ENCODE measurements at places on chromosomes 5 and 9. TPM values are rescaled to one million over a fixed set of nuclear protein-coding genes. Genes with fewer than 3 reads are reported as not detected.

DNA sequence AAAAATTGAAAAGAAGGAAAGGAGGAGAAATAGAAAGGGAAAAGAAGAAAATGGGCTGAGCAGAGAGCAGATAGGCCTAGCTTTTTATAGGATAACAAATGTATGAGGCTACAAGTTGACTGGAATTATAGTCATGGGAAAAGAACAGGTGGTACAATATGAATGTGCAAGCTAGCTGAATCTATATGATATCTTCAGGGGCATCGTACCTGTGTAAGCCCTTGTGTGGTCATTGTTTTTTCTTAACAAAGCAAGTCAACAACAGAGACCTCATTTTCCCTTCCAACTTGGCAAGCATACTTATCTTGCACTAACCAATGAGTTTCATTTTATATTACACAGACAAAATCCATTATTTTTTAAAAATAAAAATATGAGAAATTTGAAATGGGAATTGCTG is 259.2 kb downstream of the KCTD16 start:
- no peaks in the 10 kb centered on the region for H3K4me1 ChIP-seq
- H3K4me3 ChIP-seq: no peak overlapping the region
- no peak for DNase-seq
- H3K27me3 ChIP-seq: no peaks in the 10 kb centered on the region
- H3K36me3 ChIP-seq: no peaks in the 10 kb centered on the region

GRCh38 chr9:122070728-122071515 is 22.2 kb downstream of the TTLL11 start:
- peaks cover 3% of the 10 kb centered on the region for H3K36me3 ChIP-seq
- no peak for DNase-seq
- no peaks in the 10 kb centered on the region for H3K27me3 ChIP-seq
- H3K4me1 ChIP-seq: peaks cover 7% of the 10 kb centered on the region
- H3K4me3 ChIP-seq: no peak overlapping the region

TGFBI gene
- not detected for total RNA-seq

SAXO1 gene
- 0.07 TPM for total RNA-seq

CFAP77 gene
- total RNA-seq: not detected

DNA sequence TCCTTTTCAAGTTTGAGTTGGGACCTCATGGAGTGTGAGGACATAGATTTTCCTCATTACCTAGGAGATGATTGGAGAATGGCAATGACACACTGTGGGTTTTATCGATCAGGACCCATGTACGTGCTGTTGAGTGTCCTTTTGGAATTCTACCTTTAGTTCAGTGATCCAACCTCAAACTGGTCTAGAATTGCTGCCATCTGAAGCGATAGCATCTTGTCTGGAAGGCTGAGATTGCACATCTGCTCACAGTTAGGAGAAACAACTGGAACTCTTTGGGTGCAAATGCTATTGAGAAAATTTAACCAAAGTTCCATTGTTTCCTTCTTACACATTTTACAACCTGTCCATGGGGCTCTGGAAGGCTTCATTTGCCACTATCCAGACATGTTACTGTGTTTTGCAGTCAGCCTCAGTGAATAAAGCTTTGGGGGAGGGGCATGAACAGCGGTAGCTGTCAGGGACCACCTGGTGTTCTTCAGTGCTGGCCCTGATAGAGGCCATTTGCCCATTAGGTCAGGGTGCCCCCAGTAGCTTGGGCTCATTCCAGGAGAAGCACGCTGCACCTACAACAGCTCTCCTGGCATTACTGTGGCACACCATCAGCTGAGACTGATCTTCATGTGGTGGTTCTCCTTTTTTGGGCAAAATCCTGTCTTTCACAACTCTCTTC is 123.1 kb downstream of the PDE8B start:
- no peaks in the 10 kb centered on the region for H3K36me3 ChIP-seq
- H3K4me3 ChIP-seq: no peak overlapping the region
- H3K4me1 ChIP-seq: peaks cover 14% of the 10 kb centered on the region
- no peak for DNase-seq

GRCh38 chr9:128409978-128410377 is 10.7 kb upstream of the CERCAM start:
- no peak overlapping the region for H3K4me3 ChIP-seq
- no peaks in the 10 kb centered on the region for H3K36me3 ChIP-seq
- no peak overlapping the region for H3K27ac ChIP-seq
- H3K4me1 ChIP-seq: no peaks in the 10 kb centered on the region

- no peaks in the 10 kb centered on the region for H3K27me3 ChIP-seq
- no peak overlapping the region for H3K4me3 ChIP-seq
- H3K27ac ChIP-seq: no peak overlapping the region
- DNase-seq: no peak
- H3K36me3 ChIP-seq: no peaks in the 10 kb centered on the region
- H3K4me1 ChIP-seq: no peaks in the 10 kb centered on the region
Observed at GRCh38 chr5:113985505-113985904, 376.4 kb upstream of the KCNN2 start.

PPP3R2 gene
- not detected for total RNA-seq

GDA gene
- not detected for total RNA-seq

DNA sequence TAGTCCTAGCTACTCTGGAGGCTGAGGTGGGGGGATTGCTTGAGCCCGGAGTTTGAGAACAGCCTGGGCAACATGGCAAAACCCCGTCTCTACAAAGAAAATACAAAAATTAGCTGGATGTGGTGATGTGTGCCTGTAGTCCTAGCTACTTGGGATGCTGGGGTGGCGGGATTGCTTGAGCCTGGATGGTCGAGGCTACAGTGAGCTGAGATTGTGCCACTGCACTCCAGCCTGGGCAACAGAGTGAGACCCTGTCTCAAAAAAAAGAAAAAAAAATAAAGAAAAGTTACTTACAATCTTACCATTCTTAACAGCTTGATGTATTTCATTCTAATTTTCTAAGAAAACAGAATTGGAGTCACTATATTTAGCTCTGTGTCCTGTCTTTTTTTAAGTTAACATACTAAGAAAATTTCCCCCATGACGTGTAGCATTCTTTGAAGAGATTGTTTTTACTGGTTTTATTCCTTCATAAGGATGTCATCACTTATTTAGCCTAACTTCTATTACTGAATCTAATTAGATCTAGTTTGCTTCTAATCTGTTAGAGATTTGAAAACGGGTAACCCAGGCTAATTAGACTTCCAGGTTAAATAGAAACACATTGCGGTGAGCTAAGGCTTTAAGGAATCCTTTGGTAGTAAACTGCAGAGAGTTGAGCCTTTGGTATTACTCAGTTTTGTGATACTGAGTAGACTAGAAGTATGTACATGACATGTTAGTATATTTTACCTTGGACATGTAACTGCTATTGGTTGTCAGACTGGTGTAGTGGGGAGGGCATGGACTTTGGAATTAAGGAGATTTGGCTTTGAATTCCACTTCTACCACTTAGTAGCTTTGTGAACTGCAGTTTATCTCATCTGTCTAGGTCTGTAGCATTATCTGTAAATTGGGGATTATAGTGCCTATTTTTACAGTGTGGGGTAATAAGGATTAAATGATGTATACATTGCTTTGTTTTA is 24.0 kb downstream of the HSPA4 start:
- no peak overlapping the region for H3K4me3 ChIP-seq
- DNase-seq: no peak
- no peaks in the 10 kb centered on the region for H3K27me3 ChIP-seq
- peaks cover 44% of the 10 kb centered on the region for H3K4me1 ChIP-seq
- peak overlapping the region; percentile 20 for H3K27ac ChIP-seq

- H3K27me3 ChIP-seq: peaks cover 2% of the 10 kb centered on the region
- no peak overlapping the region for H3K27ac ChIP-seq
- H3K4me1 ChIP-seq: no peaks in the 10 kb centered on the region
- DNase-seq: no peak
- no peaks in the 10 kb centered on the region for H3K36me3 ChIP-seq
- no peak overlapping the region for H3K4me3 ChIP-seq
Observed at GRCh38 chr9:72324974-72325373, 40.0 kb downstream of the ZFAND5 start.

DNA sequence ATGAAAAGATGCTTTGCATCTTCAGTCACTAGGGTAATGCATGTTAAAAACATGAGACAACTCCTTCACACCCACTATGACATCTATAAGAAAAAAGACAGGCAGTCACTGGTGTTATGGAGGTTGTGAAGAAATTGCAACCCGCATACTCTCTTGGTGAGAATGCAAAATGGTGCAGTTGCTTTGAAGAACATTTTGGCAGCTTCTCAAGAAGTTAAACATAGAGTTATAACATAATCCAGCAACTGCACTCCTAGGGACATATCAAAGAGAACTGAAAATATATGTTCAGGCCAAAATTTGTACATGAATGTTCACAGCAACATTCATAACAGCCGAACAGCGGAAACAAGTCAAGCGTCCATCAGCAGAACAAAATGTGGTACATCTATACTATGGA is 46.3 kb upstream of the TBC1D9B start:
- DNase-seq: no peak
- no peaks in the 10 kb centered on the region for H3K4me1 ChIP-seq
- H3K4me3 ChIP-seq: no peak overlapping the region
- H3K36me3 ChIP-seq: no peaks in the 10 kb centered on the region
- no peaks in the 10 kb centered on the region for H3K27me3 ChIP-seq

DNA sequence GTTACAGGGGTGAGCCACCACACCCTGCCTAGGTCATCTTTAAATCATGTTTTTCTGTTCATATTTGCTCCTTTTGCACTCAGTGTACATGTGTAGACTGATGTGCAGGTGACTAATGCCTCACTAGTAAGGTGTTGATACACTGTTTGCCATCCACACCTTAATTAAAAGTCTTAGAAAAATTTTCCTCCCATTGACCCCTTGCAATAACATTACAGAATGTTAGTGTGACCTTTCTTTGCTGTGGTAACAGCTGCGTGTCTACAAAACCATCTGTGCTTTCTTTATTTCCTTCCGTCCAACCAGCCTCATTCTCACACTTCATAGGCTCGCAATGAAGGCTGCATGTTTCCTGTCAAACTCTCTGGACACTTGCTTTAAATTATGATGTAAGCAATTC is 6.6 kb upstream of the CEMIP2 start:
- H3K27me3 ChIP-seq: no peaks in the 10 kb centered on the region
- no peaks in the 10 kb centered on the region for H3K36me3 ChIP-seq
- H3K4me1 ChIP-seq: peaks cover 19% of the 10 kb centered on the region
- peak overlapping the region; percentile 71 for H3K27ac ChIP-seq
- peak; percentile 33 for DNase-seq

DNA sequence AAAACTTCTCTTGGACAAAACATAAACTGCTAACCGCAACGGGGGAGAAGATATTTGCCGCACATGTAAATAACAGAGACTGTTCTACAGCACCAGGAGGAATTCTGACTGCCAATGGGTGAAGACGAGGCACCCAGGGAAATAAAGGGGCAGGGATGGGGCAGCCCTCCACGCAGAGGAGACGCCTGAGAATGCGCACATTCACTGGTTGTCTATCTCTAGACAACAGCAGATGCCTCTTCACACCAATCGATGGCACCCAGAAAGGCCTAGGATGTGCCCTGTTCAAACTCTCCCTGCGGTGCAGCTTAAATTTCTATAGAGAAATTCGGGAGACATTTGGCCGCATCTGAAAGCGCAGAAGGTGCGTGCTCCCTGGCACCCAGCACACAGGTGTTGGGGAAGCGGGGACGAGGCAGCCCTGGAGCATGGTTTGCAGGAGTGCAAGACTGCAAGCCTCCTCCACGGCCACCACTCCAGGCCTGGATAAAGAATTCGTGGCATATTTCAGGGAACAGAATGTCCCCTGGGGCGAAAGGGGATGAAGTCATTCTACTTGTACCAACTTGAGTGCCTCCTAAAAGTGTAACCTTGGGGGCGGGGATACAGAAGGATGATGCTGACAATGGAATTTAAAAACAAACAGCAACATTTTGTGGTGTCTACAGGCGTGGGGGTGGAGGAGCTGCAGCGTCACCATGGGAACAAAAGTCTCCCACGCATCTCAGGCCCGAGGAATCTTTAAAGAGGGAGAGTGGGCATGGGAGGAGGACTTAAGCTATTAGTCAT is 6.3 kb upstream of the IRX2 start:
- H3K36me3 ChIP-seq: peaks cover 3% of the 10 kb centered on the region
- no peak for DNase-seq
- peaks cover 13% of the 10 kb centered on the region for H3K4me1 ChIP-seq
- H3K27me3 ChIP-seq: peaks cover 51% of the 10 kb centered on the region
- H3K27ac ChIP-seq: no peak overlapping the region
- H3K4me3 ChIP-seq: no peak overlapping the region

OGN gene
- total RNA-seq: not detected

CDKN2B gene
- total RNA-seq: not detected

GRCh38 chr5:173800340-173800739 is 87.8 kb upstream of the CPEB4 start:
- DNase-seq: no peak
- no peaks in the 10 kb centered on the region for H3K36me3 ChIP-seq
- H3K27ac ChIP-seq: no peak overlapping the region

SPATA31E1 gene
- not detected for total RNA-seq

GRCh38 chr5:54440456-54440893 is 15.0 kb upstream of the HSPB3 start:
- peaks cover 20% of the 10 kb centered on the region for H3K4me1 ChIP-seq
- no peaks in the 10 kb centered on the region for H3K36me3 ChIP-seq
- H3K27ac ChIP-seq: peak overlapping the region; percentile 74
- peak; percentile 17 for DNase-seq
- no peaks in the 10 kb centered on the region for H3K27me3 ChIP-seq
- no peak overlapping the region for H3K4me3 ChIP-seq

ZNF366 gene
- not detected for total RNA-seq

DNA sequence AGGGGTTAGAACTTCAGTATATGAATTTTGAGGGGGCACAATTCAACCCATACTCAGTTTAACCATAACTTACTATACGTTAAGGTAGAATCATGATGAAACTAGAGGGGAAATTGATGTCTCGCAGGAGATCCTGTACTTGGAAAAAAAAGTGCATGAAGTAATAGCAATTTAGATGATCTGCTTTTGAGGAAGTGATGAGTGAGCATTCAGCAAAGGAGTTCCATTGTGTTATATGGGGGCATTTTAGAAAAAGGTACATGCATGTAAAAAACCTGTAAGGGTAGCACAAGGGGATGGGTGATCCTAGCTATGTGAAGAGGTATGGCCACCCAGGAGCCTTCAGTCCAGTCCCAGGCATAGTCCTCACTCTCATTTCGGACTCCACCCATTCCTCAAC is 14.8 kb upstream of the TMC1 start:
- no peak overlapping the region for H3K27ac ChIP-seq
- H3K4me3 ChIP-seq: no peak overlapping the region
- no peaks in the 10 kb centered on the region for H3K27me3 ChIP-seq
- no peak for DNase-seq
- H3K36me3 ChIP-seq: no peaks in the 10 kb centered on the region

TPPP gene
- 0.20 TPM for total RNA-seq

GRCh38 chr5:66896171-66896570 is 300.0 kb downstream of the MAST4 start:
- no peaks in the 10 kb centered on the region for H3K4me1 ChIP-seq
- no peak overlapping the region for H3K4me3 ChIP-seq
- H3K27me3 ChIP-seq: peaks cover 10% of the 10 kb centered on the region
- H3K36me3 ChIP-seq: no peaks in the 10 kb centered on the region
- DNase-seq: no peak
- H3K27ac ChIP-seq: no peak overlapping the region

- peaks cover 16% of the 10 kb centered on the region for H3K4me1 ChIP-seq
- H3K4me3 ChIP-seq: no peak overlapping the region
- no peak overlapping the region for H3K27ac ChIP-seq
- peaks cover 59% of the 10 kb centered on the region for H3K27me3 ChIP-seq
- no peaks in the 10 kb centered on the region for H3K36me3 ChIP-seq
Observed at GRCh38 chr9:130660326-130660682, 4.1 kb upstream of the PRDM12 start.

CDC20B gene
- not detected for total RNA-seq

All from activated CD8-positive, alpha-beta T cell treated with anti-CD3 and anti-CD28 coated beads for 36 hours (primary cell).